Cortex of kidney (tissue), 1 donor: ENCODE measurements at places on chromosomes 13 and 19.

DNA sequence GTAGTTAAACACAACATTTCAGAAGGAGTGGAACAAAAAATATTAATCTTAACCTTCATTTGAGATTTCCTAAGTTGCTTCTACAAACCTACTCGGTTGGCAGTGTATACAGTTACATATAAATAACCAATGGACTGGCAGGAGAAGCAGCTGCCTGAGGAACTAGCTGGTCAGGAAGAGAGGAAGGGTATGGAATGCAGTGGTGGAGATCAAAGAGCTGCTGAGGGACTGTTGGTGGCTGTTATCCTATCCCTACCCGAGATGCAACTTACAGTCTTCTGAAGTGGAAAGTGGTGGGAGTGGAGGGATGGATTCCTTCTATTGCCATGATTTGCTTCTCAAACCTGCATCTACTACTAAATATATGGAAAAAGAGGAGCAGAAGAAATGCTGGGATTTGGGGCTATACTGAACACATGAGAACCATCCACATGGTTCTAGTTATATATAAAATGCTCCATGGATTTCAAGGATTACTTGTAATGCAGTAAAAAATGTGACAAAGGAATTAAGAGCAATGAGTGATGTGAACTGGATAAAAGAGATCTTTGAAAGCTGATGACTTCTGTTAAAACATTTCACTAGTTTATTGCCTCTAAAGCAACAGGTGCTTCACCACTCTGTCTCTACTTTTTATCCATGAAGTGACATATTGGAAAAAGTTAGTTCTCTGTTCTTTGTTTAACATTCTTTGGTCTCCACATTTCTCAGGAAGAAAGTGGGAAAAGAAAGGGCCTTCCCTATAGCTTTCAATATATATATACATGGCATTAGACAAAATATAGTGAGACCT is 29.9 kb downstream of the MICU2 start:
- DNase-seq: no peak

DNA sequence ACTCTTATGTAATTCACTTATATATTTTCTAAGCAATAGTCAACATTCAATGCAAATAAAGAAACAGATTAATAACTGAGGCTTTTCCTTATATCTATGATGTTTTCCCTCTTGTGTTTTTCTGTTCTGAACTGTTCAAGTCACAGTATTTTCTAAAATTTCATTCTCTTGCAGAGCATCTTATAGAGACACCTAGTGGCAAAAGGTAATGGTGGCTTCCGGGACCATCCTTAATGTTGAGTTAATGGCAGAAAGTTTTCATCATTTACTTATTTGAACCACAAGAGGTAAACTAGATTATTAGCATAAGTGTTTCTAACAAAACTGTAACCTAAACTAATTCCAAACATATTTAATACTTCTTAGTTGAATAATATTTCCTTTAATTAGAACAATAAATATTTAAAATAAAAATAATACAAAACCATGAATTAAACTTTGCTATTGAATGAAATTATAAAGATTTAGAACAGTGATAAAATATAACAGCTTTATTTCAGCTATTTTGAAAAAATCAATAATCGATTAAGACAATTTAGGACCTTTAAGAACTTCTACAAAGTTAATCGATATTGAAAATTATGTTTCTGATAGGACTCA is 1.7 kb upstream of the SLITRK5 start:
- DNase-seq: no peak

GRCh38 chr13:94988654-94989053 is 276.3 kb upstream of the SOX21 start:
- DNase-seq: no peak

- DNase-seq: no peak
These were observed 192.4 kb downstream of the NUFIP1 start for GRCh38 chr13:44796597-44797490.

- DNase-seq: no peak
These were observed 17.5 kb upstream of the NANOS3 start for GRCh38 chr19:13859361-13859880.

GRCh38 chr19:3710265-3710812 is 2.2 kb downstream of the TJP3 start:
- no peak for DNase-seq

DNA sequence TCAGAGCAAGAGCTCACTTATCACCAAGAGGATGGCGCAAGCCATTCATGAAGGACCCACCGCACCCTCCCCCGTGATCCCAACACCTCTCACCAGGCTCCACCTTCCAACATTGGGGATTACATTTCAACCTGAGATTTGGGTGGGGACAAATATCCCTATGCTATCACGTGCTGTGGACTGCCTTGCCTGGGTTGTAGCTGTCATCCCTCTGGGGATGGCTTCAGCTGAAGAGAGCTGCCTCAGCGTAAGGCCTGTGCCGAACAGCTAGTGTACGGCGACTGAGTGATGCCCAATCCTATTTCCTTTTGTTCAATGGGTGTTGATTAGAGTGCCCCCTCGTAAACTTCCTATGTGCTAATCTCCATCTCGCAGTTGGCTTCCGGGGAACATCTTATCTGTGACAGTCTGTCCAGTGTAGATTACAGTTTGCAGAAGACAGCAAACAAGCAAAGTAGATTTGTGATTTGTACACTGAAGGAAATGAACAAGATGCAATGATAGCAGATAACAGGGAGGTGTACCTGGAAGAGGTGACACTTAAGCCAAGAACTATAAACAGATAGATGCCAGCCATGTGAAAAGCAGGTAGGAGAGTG is 11.8 kb upstream of the RCBTB1 start:
- no peak for DNase-seq

DNA sequence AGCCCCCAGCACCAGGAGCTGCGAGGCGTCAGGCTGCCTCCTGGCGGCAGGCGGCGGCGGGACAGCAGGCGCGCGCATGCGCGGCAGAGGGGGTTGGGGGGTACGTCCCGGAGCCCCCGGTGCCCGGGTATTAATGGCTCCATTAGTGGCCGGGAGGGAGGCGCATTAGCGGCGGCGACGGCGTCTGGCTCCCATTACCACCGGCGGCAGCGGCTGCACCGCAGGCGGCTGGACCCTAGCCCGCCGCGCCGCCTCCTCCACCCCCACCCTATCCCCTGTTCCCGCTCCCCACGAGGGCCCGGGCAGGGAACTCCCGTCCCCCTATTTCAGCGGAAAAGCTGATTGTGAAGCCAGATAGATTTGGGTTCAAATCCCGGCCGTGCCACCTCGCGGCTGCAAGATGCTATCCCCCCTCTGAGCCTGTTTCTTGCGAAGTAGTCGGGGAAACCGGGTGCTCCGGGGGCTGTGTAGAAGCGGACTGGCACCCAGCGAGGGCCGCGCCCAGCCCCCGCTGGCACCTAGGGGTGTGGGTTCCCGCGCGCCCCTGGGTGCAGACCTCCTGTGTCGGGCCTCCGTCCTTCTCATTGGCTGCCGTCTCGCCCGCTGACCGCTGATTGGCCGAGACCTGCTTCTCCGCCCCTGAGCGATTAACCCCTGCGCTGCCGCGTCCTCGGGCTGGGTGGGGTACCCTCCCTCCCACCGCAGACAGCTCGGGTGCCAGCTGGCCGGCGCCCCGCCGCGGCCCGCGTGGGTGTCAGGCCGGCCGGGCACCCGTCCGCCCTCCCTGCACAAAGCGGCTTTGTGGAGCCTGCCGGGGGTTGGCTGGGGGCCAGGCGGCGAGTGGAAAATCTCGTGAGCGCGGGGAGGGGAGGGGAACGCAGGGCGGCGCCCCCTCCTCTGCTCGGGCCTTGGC is 11.1 kb downstream of the CIC start:
- DNase-seq: peak; percentile 43

DNA sequence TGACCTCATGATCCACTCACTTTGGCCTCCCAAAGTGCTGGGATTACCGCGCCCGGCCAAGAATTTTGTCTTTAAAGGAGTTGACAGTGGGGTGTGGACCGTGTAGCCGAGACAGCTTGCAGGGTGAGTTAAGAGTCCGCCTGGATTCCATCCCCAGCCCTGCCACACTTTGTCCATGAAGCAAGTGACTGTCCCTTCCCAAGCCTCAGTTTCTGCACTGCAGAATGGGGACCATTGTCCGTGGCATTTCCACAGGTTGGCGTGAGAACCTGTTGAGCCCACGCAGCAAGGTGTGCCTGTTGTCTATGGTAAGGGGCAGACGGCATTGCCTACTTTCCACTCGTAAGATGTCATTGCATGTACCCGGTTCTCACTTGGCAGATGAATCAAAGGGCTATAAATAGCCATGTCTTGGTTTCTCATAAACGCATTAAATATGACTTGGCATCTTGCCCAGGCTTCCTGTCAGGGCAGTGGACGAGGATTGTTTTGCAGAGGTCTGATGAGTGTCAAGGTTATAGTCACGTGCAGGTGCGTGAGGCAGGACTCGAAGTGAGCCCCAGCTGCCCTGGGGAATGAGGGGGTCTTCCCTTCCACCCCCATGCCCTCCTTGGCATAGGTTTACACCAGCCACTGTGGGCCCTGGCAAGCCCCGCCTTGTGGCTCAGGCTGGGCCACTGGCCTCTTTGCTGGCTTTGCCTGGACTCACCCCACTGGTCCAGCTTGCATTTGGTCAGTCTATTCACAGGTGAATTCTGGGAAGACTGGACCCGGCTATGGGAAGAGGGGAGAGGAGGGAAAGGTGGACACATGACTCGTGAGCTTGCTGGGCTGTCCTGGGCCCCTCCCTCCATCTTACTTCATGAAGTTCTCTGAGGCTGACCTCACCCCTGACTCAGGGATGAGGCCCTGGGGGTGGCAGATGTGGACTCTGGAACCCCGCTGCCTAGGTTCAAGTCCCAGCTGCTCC is 14.6 kb downstream of the FAM187B start:
- DNase-seq: no peak

- no peak for DNase-seq
These were observed 59.8 kb downstream of the SCEL start for GRCh38 chr13:77595166-77595810.

DNA sequence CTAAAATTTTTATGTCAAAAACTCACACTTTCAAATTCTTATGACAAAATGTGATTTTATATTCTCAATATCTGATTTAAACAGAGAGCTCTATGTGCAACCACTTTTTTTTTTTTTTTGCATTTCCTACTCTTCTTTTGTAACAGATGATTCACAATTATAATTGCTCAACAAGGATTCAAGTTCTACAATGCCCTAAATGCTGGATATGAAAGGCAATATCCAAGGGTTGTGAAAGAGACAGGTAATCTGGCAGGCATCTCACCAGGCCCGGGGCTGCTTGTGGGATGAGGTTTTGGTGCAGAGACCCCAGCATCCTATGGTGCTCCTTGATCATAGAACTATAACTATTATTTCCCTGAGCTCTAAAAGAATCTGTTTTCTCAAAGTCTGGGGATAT is 363.6 kb upstream of the NBEA start:
- no peak for DNase-seq

GRCh38 chr19:17929056-17929455 is 3.8 kb upstream of the CCDC124 start:
- no peak for DNase-seq

- DNase-seq: no peak
These were observed 346.6 kb downstream of the TSHZ3 start for GRCh38 chr19:31002518-31003244.

DNA sequence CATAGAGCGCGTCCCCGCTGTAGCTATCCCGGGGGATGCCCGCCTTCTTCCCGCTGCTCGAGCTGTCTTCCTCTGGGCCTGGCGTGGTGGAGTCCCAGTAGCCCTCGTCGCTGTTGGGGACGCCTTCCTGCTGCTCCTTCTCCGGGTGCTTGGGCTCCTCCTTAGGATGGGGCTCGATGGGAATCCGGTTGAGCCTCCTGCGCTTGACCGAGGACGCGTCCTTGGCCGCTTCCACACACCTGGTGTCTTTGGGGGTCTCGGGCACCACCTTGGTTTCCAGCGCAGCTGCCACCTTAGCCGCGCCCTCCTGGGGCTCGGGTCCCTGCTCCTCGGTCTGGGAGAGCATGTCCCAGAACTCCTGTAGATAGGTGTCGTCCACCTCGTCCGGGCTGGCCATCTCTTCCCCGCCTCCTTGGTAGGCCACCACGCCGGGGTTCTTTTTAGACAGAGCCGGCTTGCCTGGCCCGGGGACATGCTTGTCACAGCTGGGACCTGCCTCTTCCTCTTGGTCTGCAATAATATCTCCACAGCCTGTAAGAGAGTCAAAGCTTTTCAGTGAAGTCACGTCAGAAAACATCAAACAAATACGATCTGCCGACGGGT is 2.0 kb downstream of the AMER2 start:
- no peak for DNase-seq

GRCh38 chr13:78841358-78841963 is 182.5 kb upstream of the OBI1 start:
- no peak for DNase-seq

DNA sequence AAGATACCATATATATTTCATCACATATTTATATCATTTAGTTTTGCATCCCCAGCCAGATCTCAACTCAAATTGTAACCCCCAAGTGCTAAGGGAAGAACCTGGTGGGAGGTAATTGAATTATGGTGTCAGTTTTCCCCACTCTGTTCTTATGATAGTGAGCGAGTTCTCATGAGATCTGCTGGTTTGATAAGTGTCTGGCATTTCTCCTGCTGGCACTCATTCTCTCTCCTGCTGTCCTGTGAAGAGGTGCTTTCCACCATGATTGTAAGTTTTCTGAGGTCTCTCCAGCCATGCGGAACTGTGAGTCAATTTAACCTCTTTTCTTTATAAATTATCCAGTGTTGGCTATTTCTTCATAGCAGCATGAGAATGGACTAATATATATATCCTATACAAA is 462.5 kb upstream of the SLITRK5 start:
- no peak for DNase-seq

DNA sequence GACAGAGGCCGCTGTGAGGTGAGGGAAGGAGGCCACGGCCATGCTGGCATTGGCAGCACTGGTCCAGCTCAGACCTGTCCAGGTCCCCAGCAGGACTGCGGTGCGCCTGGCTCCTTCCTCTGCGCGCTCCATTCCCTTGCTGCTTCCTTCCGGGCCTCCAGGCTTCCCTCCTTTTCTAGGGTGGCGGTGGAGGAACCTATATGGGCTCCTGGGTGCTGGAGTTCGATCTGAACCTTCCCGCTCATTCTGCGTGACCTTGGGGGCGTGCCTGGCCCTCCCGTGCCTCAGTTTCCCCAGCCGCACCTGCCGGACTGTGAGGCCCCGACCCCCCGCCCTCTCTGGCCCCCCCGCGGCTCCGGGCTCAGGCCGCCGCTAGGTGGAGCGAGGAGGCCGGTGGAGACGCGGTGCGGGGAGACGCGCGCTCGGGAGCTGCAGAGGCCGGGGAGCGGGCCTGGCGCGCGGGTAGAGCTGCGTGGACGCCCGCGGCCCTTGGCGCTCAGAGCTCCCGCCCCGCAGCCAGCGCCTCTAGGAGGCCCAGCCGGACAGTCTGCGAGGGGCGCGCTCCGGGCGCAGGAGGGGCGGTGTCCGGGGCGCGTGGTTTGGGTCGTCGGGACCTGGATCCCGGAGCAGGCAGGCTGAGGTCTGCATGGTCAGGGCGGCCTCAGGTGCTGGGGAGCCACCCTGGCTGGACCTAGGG is 29.9 kb downstream of the EFNA2 start:
- DNase-seq: no peak

GRCh38 chr19:38229585-38230073 is 5.6 kb upstream of the DPF1 start:
- DNase-seq: no peak

GRCh38 chr13:33014291-33014690 is 1.9 kb upstream of the KL start:
- DNase-seq: no peak
